Activated CD8-positive, alpha-beta memory T cell treated with anti-CD3 and anti-CD28 coated beads for 24 hours (primary cell): ENCODE measurements at places on chromosomes 7 and 10.

GRCh38 chr7:120412139-120413050 is 139.4 kb downstream of the KCND2 start:
- DNase-seq = no peak

- no peak for DNase-seq
These were observed 8.2 kb downstream of the ASB10 start for GRCh38 chr7:151178831-151179230.

GRCh38 chr7:41028580-41028979 is 674.3 kb downstream of the INHBA start:
- DNase-seq = no peak

DNA sequence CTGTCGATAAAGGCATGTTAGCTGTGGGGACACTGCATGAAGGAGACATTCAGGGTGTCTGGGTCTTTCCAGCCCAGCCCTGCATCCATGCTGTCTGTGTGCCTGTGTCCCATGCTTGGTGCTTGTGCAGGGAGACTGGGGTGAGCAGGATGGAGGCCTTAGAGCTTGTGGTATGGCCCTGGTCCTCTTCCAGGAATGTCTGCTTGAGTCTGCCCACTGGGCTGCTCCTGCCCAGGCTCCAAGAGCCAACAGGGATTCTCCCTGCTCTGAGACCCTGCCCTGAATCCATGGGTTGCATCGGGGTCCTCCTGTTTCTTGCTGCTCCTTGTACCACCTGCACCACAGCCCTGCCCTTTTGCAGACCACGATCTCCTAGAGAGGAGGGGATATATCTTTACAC is 31.4 kb upstream of the ARHGAP22 start:
- DNase-seq = no peak

DNA sequence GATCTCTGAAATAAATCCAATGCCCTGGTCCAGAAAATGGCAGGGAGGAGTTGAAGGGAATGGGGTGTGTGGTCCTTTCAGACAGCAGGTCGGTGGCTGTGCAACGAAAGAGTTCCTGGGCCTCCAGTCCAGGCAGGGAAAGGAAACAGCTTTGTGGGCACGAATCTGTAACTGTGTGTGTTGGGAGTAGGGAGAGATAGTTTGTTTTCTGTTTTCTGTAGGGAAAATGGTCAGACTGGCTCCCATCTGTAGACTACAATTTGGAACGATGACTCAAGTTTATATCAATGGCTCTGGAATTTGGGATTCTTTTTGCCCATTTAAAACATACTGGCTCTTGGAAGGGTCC is 2.6 kb upstream of the HOXA9 start:
- no peak for DNase-seq

- peak; percentile 72 for DNase-seq
These were observed 882 bp downstream of the DLX6 start for GRCh38 chr7:97006055-97006815.

DNA sequence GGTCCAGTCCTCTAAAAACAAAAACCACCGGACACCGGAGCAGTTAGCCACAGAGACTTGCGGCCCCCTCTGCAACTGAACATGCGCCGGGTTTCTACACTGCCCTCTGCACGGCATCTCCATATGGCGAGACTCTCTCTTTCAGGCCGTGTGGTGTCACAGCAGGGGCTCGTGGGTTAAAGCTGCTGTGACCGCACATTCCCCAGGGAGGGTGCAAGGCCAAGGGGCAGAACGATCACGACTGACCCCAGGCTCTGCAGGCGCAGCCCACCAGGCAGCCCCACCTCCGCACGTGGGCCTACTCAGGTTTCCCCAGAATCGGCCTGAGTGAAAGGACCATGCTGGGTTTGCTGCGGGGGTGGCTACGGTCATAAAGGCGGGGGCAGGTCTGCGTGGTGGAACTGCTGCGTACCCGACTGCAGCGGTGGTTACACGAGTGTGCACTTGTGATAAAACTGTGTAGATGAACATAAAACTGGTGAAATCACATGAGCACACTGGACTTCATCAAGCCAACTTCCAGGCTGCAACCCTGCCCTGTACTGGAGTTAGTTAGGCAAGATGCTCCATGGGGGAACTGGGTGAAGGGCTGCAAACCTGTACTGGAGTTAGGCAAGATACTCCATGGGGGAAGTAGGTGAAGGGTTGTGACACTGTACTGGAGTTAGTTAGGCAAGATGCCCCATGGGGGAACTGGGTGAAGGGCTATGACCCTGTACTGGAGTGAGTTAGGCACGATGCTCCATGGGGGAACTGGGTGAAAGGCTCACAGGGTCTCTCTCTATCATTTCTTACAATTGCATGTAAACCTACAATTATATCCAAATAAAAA is 81.4 kb upstream of the PPP2R2D start:
- no peak for DNase-seq

- DNase-seq = no peak
These were observed 290.0 kb downstream of the RNLS start for GRCh38 chr10:88293073-88293472.

- no peak for DNase-seq
These were observed 41.7 kb downstream of the CACUL1 start for GRCh38 chr10:118712930-118713634.

GRCh38 chr10:108567899-108568752 is 1355.2 kb downstream of the XPNPEP1 start:
- DNase-seq = no peak

DNA sequence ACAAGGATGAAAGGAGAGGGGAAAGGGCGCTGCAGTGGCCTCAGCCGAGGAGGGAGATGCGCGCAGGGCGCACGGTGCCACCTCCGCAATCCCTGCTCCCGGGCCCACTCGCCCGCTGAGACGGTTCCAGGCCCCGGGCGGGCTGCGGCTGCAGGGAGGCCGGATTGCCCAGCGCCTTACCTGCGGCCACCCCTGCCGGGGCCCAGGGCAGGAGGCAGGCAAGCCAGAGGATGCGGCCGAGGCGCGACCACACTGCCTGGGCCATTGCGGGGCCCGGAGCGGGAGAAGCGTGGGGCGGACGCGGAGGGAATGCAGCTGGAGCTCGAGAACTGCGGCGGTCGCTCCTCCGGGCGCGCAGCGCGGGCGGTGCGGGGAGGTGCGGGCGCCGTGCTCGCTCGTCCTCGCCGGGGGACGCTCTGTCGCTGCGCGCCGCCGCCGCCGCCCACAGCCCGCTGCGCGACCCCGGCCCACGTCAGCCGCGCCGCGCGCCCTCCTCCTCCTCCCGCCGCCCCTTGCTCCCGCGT is at the start of gene TMEM130:
Gene TMEM130 (minus strand): TSS at position 418 of the 524 bp plus-strand sequence. CDS start 153 bp downstream, at position 265.
- DNase-seq = peak; percentile 60

GRCh38 chr7:122262246-122262645 is 42.3 kb downstream of the FEZF1 start:
- DNase-seq = no peak

GRCh38 chr10:60942788-60943315 is 1.1 kb downstream of the RHOBTB1 start:
- DNase-seq = no peak

- no peak for DNase-seq
These were observed 4.8 kb upstream of the ADAM12 start for GRCh38 chr10:126393076-126393475.

DNA sequence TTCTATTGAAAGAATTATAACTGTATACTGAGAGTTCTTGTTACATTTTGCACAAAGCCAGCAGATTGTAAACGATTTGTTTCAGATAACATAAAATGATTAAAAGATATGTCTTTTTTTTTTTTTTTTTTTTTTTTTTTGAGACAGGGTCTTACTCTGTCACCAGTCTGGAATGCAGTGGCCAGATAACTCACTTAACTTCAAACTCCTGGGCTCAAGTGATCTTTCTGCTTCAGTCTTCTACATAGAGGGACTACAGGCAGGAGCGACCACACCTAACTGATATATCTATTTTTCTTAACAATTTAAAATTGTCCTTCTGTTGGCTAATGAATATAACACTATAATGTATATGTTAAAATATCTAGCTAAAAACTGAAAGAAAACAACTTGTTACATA is 317.3 kb upstream of the CACNA2D1 start:
- no peak for DNase-seq

- no peak for DNase-seq
These were observed 2.1 kb upstream of the LIPM start for GRCh38 chr10:88800152-88801125.

DNA sequence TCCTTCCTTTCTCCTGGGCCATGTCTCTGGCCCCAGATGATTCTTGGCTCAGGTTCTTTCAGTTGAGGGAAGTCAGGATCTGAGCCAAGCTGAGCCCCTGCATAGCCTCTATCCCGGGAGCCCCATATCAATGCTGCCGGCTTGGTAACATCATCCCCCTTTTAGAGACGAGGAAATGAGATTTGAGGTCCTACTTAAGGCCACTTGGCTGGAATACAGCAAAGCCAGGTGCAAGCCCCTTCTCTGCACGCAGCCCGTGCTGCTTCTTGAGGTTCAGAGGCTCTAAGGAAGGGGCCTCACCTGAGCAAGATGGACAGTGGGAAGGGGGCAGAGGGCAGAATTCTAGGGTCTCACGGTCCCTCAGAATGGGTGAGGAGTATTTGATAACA is 2.4 kb upstream of the IRF5 start:
- DNase-seq = no peak
